ENCODE measurements at places on chromosomes 7 and 10.

DNA sequence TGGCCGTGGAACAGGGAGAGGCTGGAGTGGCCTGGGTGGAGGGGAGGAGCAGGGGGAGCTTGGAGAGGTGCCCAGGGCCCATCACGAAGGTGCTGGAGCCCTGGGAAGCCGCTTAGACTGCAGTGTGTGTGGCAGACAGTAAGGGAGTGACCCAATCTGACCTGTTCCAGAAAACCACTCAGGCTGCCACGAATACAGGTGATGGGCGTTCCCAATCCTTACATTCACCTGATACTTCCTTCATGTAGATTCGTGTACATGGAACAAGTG is 161.7 kb downstream of the SVIL start:
- DNase-seq = no peak

- peak; percentile 66 for DNase-seq
Measured at GRCh38 chr7:83162402-83163256, at the start of gene PCLO. PCLO (minus strand) TSS chr7:83162884; CDS start chr7:83162592, 292 bp downstream.

DNA sequence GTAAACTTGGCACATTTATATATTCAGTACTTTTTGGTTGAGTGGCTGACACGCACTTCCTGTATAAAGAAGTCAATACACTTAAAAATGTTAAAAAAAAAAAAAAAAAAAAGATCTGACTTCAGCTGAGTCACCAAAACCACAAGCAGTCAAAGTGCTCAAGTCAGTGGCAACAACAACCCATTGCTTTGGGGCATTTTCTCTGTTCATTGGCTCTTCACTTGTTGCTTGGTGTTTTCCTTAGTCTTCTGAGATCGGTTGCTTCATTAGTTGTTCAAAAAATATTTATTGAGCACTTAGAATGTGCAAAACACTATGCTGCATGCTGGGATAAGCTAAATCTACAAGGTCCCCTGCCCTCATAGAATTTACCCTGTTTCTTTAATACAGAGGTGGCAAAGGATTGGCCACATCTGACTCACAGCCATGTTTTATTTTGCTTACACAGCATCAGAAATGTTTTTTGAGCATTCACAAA is 63.7 kb downstream of the ZNRF2 start:
- DNase-seq = no peak

- DNase-seq = no peak
Measured at GRCh38 chr7:139094030-139094429, 15.5 kb downstream of the ZC3HAV1 start.
